ENCODE measurements at places on chromosomes 1 and 21. TPM values are rescaled to one million over a fixed set of nuclear protein-coding genes. Genes with fewer than 3 reads are reported as not detected.

The S100A7 gene
- 31.2 TPM for polyA plus RNA-seq

The NDUFS2 gene
- polyA plus RNA-seq, result 135 TPM

The AMPD2 gene
- 23.6 TPM for polyA plus RNA-seq

The TTC39A gene
- polyA plus RNA-seq, result 1.4 TPM

The TMEM82 gene
- polyA plus RNA-seq, result not detected

The MTARC1 gene
- polyA plus RNA-seq, result 2.1 TPM

The FAM3B gene
- polyA plus RNA-seq, result not detected

The F5 gene
- not detected for polyA plus RNA-seq

The OR2M3 gene
- polyA plus RNA-seq, result not detected

The CELA2A gene
- polyA plus RNA-seq, result not detected

The KIAA0040 gene
- 40.8 TPM for polyA plus RNA-seq

The NCMAP gene
- 0.05 TPM for polyA plus RNA-seq

The CENPS gene
- 13.3 TPM for polyA plus RNA-seq

The KIF26B gene
- 0.80 TPM for polyA plus RNA-seq

The HES3 gene
- polyA plus RNA-seq, result not detected

The MRPS15 gene
- polyA plus RNA-seq, result 133 TPM

The SELENBP1 gene
- polyA plus RNA-seq, result 3.0 TPM

The LAPTM5 gene
- 0.40 TPM for polyA plus RNA-seq

The FALEC gene
- polyA plus RNA-seq, result 0.13 TPM

The TNFRSF1B gene
- polyA plus RNA-seq, result 0.04 TPM

The LDLRAD1 gene
- polyA plus RNA-seq, result not detected

The IGFN1 gene
- polyA plus RNA-seq, result not detected

The SSBP3 gene
- 16.9 TPM for polyA plus RNA-seq

The LRRC71 gene
- polyA plus RNA-seq, result not detected

The CFHR1 gene
- polyA plus RNA-seq, result not detected

The HTR6 gene
- not detected for polyA plus RNA-seq

The EDEM3 gene
- 23.6 TPM for polyA plus RNA-seq

The TMIGD3 gene
- not detected for polyA plus RNA-seq

The SPATA1 gene
- 0.25 TPM for polyA plus RNA-seq

The OVAAL gene
- polyA plus RNA-seq, result not detected

The CRYZ gene
- polyA plus RNA-seq, result 149 TPM

The ADGRL4 gene
- not detected for polyA plus RNA-seq

The FCGR1A gene
- polyA plus RNA-seq, result not detected

The LIN28A gene
- not detected for polyA plus RNA-seq

The HES2 gene
- polyA plus RNA-seq, result 33.9 TPM

The NFASC gene
- polyA plus RNA-seq, result 3.4 TPM
